ENCODE measurements at places on chromosomes 13 and 19.

- DNase-seq = peak; percentile 42
Observed at GRCh38 chr13:109385242-109385560, 401.2 kb downstream of the IRS2 start.

DNA sequence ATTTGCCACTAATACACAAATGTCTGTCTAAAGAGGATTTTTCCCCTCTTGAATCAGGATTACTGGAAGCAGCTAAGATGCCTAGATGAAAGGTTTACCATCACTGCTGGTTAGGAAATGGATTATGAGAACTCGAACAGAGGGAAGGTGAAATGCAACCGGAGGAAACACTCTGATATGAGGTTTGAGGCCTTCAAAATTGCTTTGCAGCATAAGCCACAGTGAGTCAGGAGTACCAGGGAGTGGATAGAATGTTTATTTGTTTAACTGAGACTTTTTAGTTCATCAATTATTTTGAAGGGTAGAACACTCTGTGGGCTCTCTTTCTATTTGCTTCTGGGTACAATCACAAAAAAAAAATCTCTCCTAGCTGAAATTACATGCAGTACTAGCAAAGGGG, 18.1 kb downstream of the CDADC1 start:
- peak; percentile 23 for DNase-seq

DNA sequence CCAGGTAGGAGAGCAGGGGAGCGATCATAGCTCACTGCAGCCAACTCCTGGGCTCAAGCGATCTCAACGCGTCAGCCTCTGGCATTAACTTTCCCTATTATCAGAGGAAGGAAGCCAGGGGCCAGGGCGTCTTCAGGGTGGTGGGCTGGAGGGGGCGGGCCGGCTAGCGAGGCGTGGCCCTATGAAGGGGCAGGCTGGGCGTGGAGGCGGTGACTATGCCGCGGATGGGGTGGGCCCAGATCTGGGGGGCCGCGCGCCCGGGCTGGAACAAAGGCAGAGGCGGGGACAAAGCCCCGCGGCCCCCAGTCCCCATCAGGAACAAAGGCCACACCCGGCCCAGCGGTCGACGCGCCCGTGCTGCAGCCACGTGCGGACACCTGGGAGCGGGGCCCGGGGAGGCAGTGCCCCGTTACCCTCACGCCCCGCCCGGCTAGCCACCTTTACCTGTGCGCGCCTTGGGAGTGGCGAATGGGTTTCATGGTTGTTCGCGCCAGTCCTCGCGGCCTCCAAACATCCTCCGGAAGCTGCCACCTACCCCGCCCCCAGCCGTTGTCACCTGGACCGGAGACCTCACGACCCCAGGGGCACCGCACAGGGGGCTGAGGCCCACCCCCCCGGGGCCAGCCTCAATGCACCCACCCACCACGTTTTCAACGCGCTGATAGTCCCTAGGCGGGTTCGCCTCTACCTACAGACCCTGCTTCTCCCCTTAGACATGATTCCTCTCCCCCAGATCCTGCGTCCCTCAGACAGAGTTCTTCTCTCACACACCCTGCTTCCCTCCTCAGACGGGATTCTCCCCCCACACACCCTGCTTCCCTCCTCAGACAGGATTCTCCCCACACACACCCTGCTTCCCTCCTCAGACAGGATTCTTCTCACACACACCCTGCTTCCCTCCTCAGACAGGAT, 5.4 kb upstream of the TRIM28 start:
- DNase-seq = peak; percentile 93

- no peak for DNase-seq
Observed at GRCh38 chr13:36051082-36051481, 80.1 kb downstream of the DCLK1 start.

DNA sequence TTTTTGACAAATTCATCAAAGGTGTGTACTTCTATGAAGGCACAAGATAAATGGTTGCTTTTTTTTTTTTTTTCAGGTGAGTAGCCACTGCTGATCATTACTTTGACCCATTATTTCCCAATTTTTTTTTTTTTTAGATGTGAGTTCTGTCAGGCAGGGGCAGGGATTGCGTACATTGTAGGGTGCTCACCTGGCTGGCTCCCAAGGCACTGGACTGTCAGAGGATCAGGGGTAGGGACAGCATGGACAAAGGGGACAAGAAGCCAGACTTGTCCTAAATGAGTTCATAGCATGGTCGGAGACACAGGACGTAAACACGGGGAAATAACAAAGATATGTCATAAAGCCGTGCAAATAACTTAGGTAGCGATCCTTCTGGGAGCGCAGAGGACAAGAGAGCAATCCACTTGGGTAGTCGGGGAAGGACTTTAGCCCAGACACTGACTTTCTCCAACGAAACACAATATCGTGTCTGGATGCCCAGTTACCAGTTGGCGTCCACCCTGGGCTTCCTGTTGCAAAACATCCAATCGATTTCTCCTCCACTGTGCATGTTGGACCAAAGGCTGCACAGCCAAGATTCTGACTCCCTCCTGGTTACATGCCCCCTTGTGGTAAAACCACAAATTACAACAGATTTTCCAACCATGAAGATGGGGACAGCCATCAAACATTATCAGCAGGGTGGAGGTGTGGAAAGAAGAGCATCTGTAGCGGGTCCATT, 27.5 kb upstream of the KATNAL1 start:
- peak; percentile 73 for DNase-seq
